ENCODE measurements at places on chromosomes 1 and 21.

- no peak for DNase-seq
These were observed 436 bp upstream of the TTLL7 start for GRCh38 chr1:83999316-83999819.

DNA sequence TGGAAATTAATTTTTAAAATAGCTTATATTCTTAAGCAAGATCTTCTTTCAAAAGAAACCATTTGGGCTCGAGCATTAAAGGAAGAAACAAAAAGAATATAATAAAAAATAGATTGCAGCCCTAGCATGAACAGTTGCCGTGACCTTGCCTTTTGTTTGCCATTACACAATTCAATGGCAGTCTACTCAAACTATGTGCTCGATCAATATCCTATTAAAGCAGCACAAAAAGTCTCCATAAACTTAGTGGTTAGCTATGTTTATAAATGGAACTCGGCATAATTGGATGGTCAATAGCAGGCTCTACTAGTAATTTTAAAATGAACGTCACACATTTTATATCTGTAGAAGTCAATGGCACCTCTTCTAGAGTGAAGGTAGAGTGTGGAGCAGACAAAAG lies 256.5 kb downstream of the NFIA start:
- no peak for DNase-seq

DNA sequence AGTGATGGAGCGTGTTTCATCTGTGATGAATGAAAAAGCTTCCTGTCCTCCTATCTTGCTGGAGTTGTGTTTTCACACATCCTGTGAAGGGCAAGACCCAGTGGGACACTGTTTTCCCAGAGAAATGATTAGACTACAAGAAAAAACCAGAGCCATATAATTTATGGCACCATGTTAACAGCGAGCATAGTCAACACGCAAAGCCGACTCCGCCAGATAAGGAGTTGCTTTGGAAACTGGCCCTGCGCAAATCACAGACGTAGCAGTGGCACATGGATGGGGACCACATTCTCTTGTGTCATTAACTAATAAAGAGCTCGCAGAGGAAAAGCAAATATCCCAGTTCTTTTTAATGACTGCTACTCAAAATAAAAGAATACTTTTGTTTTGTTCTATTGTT lies 471.2 kb upstream of the RUNX1 start:
- no peak for DNase-seq

DNA sequence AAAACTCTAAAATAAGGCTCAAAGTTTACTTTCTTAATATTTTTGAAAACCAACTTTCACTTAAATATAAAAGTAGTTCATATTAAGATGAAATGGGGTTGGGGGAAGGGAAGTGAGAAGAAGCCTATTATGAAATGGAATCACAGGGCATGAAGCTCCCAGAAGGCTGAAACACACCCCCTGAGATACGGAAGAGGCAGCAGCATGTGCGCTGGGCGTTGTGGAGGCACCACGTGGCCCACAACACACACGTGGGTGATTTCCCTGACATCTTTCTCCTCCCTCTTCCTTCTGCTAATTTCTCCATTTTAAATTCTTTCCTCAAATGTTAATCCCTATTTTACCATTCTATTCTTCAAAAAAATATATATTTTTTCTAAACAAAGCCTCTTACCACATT lies 35.6 kb upstream of the SEC16B start:
- DNase-seq, result no peak

- DNase-seq, result no peak
These were observed 5.1 kb downstream of the HOOK1 start for GRCh38 chr1:59819566-59820438.
